ENCODE measurements at places on chromosomes 16 and 17.

DNA sequence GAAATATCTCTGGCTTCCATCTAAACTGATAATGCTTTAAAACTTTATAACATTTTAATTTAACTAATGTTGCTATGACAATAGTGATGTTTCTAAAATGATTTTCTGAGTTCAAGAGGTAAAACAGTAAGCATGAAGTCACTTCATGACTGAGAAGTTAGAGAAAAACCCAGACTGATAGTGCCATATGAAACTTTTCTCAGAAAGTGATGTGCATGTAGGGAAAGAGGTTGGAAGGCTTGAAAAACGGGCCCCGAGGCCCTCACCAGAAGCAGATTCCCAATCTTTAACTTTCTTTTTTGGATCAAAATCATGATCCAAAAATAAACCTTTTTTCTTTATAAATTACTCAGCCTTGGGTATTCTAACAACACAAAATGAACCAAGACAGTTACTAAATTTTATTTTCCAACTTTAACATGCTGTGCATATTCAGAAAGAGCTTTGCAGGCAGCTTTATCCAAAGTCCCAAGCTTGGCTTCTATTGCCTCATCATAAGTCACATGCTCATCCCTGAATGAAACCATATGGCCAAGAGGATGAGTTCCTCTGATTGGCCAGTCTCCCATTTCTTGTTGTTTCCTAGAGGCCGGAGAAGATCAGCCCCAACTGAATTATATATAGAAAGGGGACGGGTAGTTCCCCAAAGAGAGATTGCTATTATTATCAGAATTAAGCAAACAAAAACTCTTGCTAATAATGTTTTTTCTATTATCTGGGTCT lies 357.6 kb upstream of the SALL1 start:
- DNase-seq: no peak
- H3K4me1 ChIP-seq: no peaks in the 10 kb centered on the region
- H3K4me3 ChIP-seq: no peak overlapping the region
- H3K36me3 ChIP-seq: no peaks in the 10 kb centered on the region
- no peak overlapping the region for H3K27ac ChIP-seq
- no peaks in the 10 kb centered on the region for H3K27me3 ChIP-seq

DNA sequence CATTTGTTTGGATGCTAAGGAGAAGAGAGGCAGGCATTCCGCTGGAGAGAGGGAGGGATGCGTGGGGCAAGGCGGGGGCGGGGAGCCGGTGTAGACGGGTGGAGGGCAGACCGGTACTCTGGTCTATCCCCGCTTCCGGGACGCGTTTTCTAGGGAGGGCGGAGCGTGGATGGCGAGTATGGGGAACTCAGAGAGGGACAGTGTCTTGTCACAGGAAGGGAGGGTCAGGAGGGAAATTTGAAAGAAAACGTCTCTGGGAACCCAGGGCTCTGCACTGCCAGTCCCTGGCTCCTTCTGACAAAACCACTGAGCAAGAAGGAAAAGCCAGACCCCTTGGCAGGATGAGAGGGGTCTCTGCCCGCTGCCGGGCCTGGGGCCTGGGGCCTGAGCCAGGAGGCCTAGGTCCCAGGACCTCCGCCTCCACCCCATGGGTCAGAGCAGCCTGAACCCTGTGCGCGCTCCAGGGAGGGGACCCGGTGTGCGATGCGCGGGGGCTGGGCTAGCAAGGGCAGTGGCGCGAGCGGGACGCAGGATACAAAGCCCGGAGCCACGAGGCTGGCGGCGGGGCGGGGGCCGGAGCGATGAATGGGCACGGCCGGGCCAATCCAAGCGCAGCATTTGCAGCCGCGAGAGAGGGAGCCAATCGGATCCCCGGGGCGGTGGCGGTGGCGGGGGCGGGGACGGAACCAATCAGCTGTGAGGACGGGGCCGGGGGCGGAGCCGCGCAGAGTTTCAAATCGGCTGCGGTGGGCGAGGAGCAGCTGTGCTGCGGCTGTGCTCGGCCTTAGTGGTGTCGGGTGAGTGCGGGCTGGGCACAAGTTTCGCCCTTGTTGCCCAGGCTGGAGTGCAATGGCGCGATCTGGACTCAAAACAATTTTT lies at the start of gene PIMREG:
PIMREG (plus strand) TSS at position 764 of the 879 bp plus-strand sequence. CDS start 656 bp downstream, outside the sequence.
- no peaks in the 10 kb centered on the region for H3K27me3 ChIP-seq
- no peak for DNase-seq
- no peak within 1 kb of the TSS for H3K27ac ChIP-seq
- peak within 1 kb of the TSS; percentile 84 for H3K4me3 ChIP-seq

- H3K4me1 ChIP-seq: no peaks in the 10 kb centered on the region
- H3K27ac ChIP-seq: no peak overlapping the region
- H3K36me3 ChIP-seq: no peaks in the 10 kb centered on the region
- no peak for DNase-seq
Measured at GRCh38 chr17:48347177-48347576, 82.8 kb downstream of the SKAP1 start.

GRCh38 chr16:66551788-66552285 lies 539 bp upstream of the CKLF start:
- H3K27ac ChIP-seq: no peak overlapping the region
- peak overlapping the region; percentile 29 for H3K4me3 ChIP-seq
- H3K27me3 ChIP-seq: no peaks in the 10 kb centered on the region
- no peaks in the 10 kb centered on the region for H3K36me3 ChIP-seq
- H3K4me1 ChIP-seq: 0 out of 2 replicates have a peak, but pooled peaks cover 2% of the 10 kb centered on the region

GRCh38 chr17:77566151-77566550 lies 392.4 kb upstream of the TNRC6C start:
- no peaks in the 10 kb centered on the region for H3K36me3 ChIP-seq
- H3K4me1 ChIP-seq: no peaks in the 10 kb centered on the region
- H3K4me3 ChIP-seq: no peak overlapping the region
- no peak overlapping the region for H3K27ac ChIP-seq
- no peak for DNase-seq

GRCh38 chr17:49707246-49707607 lies 537 bp downstream of the SLC35B1 start:
- H3K4me1 ChIP-seq: no peaks in the 10 kb centered on the region
- no peak overlapping the region for H3K27ac ChIP-seq
- H3K27me3 ChIP-seq: no peaks in the 10 kb centered on the region
- H3K4me3 ChIP-seq: peak overlapping the region; percentile 66
- no peak for DNase-seq

- H3K4me1 ChIP-seq: peaks cover 4% of the 10 kb centered on the region
- no peak overlapping the region for H3K4me3 ChIP-seq
- DNase-seq: no peak
- H3K27ac ChIP-seq: no peak overlapping the region
- peaks cover 3% of the 10 kb centered on the region for H3K36me3 ChIP-seq
- H3K27me3 ChIP-seq: no peaks in the 10 kb centered on the region
Measured at GRCh38 chr17:79974566-79975497, 60.8 kb downstream of the TBC1D16 start.

DNA sequence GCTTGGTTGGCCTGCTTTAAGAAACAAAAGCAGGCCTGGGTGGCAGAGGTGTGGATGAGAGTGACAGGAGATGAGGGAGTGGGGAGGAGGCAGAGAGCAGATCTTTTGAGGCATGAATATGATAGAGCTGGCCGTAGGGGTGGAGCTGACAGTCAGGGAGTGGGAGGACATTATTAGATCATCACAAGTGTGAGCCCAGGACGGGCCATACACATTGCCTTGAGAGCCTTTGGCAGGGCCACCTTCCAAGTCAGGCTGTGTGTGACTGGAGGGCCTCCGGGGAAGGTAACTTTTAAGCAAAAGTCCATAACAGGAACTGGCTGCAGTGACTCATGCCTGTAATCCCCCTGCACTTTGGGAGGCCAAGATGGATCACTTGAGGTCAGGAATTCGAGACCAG lies 26.3 kb downstream of the GINS3 start:
- peaks cover 2% of the 10 kb centered on the region for H3K4me1 ChIP-seq
- H3K36me3 ChIP-seq: no peaks in the 10 kb centered on the region
- H3K27me3 ChIP-seq: no peaks in the 10 kb centered on the region
- no peak for DNase-seq
- no peak overlapping the region for H3K27ac ChIP-seq
- no peak overlapping the region for H3K4me3 ChIP-seq

DNA sequence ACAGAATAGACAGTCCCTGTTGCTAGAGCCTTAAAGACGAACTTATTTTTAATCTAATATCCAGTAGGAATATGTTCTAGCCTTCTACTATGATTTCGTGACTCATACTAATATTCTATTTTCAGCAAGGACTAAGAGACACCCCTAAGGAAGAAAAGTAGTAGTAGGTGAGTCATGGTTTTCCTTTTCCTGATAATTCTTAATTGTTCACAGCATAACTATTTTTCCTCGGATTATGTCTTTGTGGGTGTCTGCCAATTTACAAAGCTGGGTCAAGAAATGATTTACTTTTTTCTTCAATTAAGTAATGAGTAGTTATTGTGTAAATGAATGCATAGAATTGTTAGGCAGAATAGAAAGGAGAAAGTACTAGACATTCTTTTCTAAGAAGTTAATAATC lies 292.2 kb downstream of the TOX3 start:
- no peaks in the 10 kb centered on the region for H3K27me3 ChIP-seq
- H3K27ac ChIP-seq: no peak overlapping the region
- H3K4me3 ChIP-seq: no peak overlapping the region
- DNase-seq: no peak
- H3K36me3 ChIP-seq: no peaks in the 10 kb centered on the region
- H3K4me1 ChIP-seq: no peaks in the 10 kb centered on the region

GRCh38 chr17:37312137-37312923 lies 63.5 kb upstream of the C17orf78 start:
- no peak overlapping the region for H3K27ac ChIP-seq
- H3K4me3 ChIP-seq: no peak overlapping the region
- H3K4me1 ChIP-seq: no peaks in the 10 kb centered on the region
- no peaks in the 10 kb centered on the region for H3K36me3 ChIP-seq
- no peaks in the 10 kb centered on the region for H3K27me3 ChIP-seq
- no peak for DNase-seq

DNA sequence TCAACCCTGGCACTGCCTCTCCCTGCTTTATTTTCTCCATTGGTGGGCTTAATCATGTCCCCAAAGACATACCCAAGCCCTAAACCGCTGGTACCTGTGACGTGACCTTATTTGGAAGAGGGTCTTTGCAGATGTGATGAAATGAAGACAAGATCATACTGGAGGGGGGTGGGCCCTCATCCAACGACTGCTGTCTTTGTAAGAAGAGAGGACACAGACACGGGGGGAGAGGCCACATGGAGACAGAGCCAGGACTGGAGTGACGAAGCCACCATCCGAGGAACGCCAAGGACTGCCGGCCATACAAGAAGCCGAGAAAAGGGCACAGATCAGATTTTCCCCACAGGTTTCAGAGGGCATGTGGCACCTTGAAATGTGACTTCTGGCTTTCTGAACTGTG lies 62.5 kb downstream of the C16orf95 start:
- no peak overlapping the region for H3K27ac ChIP-seq
- no peaks in the 10 kb centered on the region for H3K36me3 ChIP-seq
- no peaks in the 10 kb centered on the region for H3K4me1 ChIP-seq
- DNase-seq: no peak
- H3K27me3 ChIP-seq: no peaks in the 10 kb centered on the region

DNA sequence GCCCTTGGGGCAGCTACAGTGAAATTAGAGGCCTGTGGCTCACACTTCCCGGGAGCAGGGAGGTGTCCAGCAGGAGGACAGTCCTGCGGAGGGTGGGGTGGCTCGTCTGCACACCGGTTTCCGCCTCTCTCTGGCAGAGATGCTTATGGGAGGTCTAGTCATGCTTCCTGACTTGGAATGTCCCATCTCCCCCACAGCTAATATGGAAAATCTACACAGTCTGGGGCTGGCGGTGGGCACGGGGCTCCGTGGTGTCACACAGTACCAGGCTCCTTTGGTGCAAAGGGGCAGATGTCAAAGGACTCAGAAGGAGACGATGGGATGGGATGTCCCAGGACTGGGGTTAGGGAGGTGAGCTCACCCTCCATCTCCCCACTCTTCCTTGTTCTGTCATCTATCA lies 44.1 kb upstream of the DOC2B start:
- no peak for DNase-seq
- H3K4me3 ChIP-seq: no peak overlapping the region
- no peaks in the 10 kb centered on the region for H3K36me3 ChIP-seq
- no peaks in the 10 kb centered on the region for H3K27me3 ChIP-seq

DNA sequence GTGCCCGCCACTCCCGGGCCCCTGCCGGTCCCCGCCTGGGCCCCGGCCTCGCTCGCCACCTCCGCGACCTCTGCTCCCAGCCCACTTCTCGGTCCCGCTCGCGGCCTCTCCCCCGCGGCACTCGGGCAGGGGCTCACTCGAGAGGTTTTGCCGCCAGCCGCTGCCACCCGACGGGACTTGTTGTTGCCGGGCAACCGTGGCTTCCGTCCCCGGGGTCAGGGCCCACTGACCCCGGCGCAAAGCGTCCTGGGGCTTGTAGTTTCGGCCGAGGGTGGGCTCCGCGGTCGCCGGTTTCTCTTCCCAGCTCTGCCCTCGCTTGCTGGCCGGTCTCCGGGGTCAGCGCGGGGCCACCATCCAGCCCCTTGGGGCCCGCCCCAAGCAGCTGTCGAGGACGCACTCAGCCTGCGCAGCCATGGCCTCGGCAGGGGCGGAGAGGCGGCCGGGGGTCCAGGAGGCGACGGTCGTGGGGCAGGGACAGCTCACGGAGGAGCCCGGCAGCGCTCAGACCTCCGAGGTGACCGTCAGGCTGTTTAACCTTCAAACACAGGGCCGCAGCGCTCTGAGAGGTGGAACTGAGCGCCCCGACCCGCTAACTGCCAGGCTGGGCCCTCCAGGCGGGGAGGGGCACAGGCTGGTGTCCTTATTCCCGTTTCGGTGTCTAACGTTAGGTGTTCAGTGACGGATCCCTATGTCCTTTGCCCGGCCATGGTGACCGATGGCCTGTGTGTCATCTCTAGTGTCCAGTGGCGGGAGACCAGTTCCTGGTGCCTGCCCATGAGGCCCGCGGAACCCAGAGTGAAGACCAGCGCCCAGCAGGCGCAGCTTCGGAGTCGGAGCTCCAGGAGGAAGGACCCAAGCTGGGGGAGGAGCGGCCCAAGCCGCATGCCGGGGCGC lies at the start of the genes C16orf86 and ENKD1:
C16orf86 (plus strand) TSS at position 256 of the 894 bp plus-strand sequence; CDS start at position 413, 157 bp downstream.
ENKD1 (minus strand) TSS at position 192 of the 894 bp plus-strand sequence. CDS start 308 bp downstream, outside the sequence.
- peak within 1 kb of the TSS; percentile 73 for H3K4me3 ChIP-seq
- H3K36me3 ChIP-seq: no peaks in the 10 kb centered on the region
- DNase-seq: no peak
- H3K4me1 ChIP-seq: peaks cover 4% of the 10 kb centered on the region
- H3K27me3 ChIP-seq: no peaks in the 10 kb centered on the region
- no peak within 1 kb of the TSS for H3K27ac ChIP-seq

All from iPS DF 6.9 (cell line).